Right atrium auricular region (tissue), 2 donors: ENCODE measurements at places on chromosomes 3 and 15. TPM values are rescaled to one million over a fixed set of nuclear protein-coding genes. Genes with fewer than 3 reads are reported as not detected.
A peak's percentile ranks its signal among the peaks of the same experiment; 100 is the strongest.

Gene TMEM108
- 5.3 TPM for total RNA-seq

Gene TYRO3
- 8.5 TPM for total RNA-seq

DNA sequence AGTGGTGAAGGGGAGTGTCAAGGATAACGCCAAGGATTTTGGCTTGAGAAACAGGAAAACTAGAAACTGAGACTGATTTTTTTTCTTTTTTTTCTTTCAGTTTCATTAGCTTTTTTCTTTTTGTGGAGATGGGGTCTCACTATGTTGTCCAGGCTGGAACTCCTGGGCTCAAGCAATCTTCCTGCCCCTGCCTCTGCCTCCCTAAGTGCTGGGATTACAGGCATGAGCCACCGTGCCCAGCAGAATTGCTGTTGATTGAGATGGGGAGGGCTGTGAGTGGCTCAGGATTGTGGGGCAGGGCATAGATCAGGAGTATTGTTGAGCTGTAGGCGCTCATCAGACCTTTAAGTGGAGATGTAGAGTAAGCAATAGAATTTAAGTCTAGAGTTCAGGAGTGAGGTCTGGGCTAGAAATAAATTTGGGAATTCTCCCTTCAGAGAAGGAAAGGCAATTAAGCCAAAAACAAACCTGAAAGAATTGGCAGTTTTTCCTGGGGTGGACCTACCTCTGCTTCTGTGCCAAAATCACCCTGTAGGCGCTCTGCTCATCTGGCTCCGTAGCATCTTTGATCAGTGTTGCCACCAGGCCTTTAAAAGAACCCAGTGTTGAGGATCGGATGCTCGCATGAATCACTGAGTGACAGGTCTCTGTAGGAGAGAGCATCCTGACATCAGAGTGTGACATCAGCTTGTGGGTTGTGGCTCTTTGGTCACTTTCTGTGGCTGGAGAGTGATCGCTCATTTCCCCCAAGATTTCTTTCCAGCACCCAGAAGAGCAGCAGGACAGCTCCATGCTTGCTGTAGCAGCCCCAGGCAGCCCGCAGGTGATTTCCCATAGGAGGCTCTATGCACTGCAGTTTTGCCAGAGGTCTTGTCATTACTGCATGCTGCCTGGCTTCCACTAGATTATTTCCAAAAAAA is 15.8 kb downstream of the ABHD17C start:
- no peak for DNase-seq

DNA sequence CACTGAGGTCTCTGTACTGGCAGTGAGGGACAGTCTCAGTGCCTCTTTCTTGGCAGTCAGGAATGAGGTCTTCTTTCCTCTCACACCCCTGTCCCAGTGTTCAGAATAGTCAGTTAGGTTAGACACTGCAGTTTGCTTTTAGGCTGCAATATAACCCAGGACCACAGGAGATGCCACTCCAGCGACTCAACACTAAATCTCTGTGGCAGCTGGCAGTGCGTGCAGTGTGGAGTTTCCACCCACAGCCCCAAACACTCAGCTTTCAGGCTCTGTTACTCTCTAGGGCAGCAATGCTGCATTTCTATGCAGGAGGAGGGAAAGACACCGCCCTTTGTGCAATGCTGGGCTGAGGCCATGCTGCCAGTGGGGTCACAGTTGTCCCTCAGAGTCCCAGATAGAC is 150.2 kb upstream of the SUCLG2 start:
- no peak for DNase-seq

DNA sequence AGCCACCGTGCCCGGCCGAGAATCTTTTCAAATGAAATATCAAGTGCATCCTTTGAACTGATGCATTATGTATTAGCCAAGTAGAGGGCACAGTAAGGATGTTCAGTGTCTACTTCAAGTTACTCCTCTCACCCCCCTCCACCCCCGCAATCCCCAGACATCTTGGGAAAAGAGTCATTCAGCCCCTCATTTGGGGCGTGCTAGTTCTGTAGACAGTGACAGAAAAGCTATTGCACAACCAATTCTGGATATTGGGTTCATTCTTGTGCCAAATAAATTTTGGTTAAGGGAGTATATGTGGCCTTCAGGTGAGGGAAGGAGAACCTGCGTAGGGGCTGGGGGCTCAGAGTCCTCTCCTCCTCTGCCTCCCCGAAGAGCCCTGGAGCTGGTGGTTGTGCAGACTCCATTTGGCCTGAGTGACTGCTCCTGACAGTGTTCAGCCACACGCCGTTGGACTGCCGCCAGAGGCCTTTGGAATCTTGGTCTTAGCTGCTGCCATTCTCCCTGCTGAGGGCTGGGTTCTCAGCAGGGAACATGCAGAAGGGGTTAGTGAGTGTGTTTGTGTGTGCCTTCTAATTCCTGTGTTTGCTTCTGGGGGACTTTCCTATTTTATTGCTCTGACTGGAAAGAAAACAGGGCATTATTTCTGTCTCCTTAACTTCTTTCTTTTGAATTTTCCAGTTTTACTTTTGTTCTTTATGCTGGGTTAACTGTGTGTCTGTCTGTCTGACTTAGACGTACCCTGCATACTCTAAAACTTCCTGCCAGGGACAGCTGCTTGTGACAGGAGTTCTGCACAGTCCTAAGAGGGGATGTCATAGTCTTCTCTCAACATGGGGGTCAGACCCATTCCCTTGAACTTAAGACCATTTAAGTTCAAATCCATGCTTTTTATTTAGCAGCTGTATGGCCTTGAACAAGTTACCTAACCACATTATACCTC is 21.0 kb downstream of the RARB start:
- DNase-seq = peak; percentile 90

- no peak for DNase-seq
Measured at GRCh38 chr15:99582508-99582960, 16.8 kb downstream of the MEF2A start.

DNA sequence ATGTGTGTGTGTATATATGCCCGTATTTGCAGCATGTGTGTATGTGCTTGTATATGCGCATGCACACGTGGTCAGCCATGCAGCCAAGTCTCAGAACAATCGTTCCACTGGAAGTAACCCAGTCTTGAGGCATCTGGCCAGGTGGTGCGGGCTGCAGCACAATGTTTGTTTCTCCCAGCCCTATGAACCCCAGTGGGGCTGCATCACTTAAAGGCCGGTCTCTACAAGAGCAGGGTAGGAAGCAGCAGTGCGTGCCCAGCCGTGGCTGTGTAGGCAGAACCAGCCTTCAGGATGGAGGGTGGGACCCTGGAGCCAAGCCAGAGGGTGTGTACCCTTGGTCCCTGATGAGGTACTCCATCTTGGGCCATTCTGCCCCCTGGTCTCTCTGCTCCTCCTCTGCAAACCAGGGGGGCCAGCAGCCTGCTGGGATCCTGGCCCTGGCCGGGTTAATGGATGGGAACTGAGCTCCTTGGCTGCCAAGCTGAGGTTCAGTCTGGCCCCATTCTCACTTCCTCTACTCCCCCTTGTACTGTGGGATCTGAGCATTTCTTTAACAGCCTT is 11.8 kb downstream of the KLF13 start:
- no peak for DNase-seq
